ENCODE measurements at places on chromosomes 16 and 17.

DNA sequence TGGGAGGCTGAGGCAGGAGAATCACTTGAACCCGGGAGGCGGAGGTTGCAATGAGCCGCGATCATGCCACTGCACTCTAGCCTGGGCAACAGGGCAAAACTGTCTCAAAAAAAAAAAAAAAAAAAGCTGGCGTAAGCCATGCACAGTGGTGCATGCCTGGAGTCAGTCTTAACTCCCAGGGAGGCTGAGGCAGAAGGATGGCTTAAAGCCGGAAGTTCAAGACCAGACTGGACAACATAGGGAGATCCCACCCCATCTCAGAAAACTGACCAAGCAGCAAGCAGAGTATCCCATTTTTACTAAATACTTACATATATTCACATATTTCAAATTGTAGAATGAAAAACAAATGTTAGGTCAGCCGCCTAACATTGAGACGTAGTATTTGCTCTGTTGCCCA, 4.6 kb downstream of the NT5C start:
- DNase-seq: no peak

DNA sequence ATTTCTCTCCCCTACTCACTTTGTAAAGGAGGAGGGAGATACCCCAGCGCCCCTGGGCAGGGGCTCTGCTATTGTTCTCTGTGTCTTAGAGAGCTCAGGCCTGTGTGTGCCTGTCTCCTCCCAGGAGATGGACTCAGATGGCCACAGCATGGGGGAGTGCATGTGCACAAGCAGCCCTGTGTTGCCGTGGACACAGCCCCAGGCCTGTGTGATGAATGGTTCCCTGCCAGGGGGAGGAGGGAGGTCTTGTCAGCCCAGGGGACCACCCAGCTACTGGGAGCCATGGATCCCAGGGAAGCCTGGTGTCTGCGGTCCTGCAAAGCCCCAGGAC, 26.3 kb downstream of the GINS2 start:
- no peak for DNase-seq

DNA sequence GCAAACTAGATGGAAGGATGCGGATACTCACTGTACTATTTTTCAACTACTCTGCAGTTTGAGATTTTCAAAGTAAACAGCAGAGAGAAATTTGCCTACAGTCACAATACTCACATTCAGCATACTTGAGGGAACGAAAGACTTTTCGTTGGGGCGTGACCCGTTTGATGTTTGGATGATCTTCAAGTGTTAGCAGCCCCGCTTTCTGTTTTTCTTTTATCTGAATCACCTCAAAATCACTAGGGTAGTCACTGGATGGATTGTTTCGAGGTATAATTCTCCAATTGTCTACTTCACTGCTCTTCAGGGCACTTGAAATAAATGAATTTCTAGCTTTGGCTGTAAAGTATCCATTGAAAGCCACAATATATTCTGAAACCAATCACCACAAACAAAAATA, 17.8 kb downstream of the MBTPS1 start:
- no peak for DNase-seq

- peak; percentile 46 for DNase-seq
Measured at GRCh38 chr17:58330997-58331814, 2.6 kb upstream of the TSPOAP1 start.

- DNase-seq: no peak
Measured at GRCh38 chr17:43982171-43982570, 22.3 kb upstream of the NAGS start.

DNA sequence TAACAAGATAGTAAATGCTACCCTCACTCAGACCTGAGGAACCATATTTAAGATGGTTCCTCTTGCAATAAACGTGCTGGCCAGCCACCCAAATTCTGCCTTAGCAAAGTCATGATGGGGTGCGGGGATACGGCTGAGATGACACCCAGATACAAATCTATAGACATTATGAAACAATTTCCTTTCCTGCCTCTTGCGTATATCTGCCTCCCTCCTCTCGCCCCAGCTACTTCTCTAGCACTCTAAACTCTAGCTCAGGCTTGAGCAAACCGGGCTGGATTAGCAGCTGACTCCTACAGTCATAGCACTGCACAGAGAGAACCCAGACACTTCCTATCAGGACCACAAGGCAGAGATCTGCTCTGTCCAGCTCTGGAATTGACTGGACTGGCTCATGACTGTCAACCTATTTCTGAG, 22.3 kb downstream of the CD300LF start:
- peak; percentile 99 for DNase-seq

- DNase-seq: peak; percentile 7
Measured at GRCh38 chr16:66490774-66491715, 58.9 kb downstream of the TK2 start.

DNA sequence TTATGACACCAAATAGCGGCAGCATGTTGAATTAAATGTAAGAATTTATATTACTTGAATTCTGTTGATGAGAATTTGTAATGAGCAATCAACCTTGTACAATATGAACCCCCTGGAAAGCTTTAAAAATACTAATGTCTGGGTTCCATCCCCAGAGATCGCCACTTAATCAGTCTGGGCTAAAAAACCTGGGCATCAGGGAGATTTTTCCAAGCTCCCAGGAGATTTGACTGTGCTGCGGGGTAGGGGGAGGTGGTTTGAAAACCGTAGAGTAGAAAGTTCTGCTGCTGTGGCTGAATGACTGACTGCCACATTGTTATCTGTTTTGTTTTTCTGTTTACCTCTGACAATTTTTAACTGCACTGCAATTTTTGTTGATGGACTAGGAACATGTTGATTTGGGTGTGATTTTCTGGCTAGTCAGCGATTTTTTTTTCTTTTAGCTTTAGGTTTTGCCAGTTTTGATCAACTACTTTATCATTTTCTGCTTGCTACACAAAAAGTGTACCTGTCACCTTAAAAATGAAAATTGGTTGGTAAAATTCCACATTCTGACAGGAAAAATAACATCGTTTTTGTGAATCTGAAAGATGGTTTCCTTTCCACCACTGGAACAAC, 79.3 kb downstream of the PCTP start:
- no peak for DNase-seq

- no peak for DNase-seq
Measured at GRCh38 chr16:22886927-22887326, 73.0 kb downstream of the HS3ST2 start.

GRCh38 chr17:16975277-16975651, 3.3 kb upstream of the TNFRSF13B start:
- DNase-seq: no peak

DNA sequence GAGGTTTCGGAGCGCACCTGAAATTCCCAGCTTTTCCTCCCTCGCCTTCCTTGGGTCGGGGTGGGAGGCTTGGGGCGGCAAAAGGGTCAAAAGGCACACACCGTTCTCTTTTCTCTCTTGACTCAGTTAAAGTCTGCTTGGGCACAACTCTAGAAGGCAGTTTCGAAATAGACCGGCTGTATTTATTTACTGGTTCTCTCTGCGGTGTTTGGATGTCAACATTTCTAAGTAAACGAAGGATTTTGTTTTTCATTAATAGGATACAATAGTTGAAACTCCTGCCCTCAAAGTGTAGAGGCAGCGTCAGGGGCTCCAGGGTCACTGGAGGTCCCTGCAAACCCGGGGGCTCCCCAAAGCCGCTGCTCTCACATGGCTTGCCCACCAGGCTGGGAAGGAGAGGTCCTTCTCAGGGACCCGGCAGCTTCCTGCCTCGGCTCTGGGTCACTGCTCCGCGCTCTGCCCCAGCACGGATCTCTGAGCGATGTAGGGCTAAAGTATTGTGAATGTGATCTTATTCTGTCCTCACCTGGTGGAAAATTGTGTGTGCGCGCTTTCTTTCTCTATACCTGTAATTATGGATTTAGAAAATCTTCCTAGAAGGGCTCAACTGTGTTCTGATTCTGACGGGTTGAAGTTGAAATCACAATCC, 952 bp downstream of the BMERB1 start:
- no peak for DNase-seq

- DNase-seq: no peak
Measured at GRCh38 chr17:31598399-31598782, 206.9 kb downstream of the RAB11FIP4 start.

- no peak for DNase-seq
Measured at GRCh38 chr17:44254361-44255095, 13.4 kb downstream of the SLC4A1 start.

DNA sequence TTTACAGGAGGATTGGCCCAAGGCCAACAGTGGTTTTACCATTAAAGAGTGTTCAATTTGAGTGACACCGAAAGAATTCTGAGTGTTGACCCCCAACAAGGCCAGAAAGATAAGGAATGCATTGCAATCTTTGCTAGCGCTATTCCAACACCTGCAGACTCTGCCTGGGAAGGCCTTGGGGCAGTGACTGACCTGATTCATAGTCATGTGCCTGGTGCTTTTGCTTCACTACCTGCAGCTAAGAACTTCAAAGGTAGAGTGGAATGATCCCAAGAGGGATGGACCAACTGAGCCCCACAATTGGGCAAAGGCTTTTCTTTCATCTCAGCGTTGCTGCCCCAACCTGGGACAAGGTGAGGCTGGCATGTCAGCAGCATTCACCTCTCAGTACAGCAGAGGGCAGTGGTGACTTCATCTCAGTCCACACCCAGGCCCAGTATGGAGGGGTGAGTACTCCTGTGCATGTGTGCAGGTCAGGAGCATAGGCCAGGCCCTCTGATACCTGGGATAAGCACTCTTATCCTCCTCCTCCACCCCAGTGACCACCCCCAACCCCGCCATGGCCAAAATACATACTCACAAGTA, 149.6 kb upstream of the GNAO1 start:
- no peak for DNase-seq

DNA sequence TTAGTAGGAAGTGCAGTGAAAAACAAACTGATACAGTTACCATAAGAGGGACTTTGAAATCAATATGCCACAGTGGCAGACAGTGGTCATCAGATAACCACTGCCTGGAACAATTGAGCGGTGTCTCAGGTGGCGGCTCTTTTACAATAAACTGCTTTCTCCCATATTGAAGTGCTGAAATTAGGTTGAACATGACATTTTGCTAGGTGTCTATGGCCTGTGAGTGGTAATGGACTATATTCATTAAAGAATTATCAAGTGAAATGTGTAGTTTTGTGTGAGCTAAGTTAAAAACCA, 214.7 kb downstream of the RPTOR start:
- DNase-seq: no peak

DNA sequence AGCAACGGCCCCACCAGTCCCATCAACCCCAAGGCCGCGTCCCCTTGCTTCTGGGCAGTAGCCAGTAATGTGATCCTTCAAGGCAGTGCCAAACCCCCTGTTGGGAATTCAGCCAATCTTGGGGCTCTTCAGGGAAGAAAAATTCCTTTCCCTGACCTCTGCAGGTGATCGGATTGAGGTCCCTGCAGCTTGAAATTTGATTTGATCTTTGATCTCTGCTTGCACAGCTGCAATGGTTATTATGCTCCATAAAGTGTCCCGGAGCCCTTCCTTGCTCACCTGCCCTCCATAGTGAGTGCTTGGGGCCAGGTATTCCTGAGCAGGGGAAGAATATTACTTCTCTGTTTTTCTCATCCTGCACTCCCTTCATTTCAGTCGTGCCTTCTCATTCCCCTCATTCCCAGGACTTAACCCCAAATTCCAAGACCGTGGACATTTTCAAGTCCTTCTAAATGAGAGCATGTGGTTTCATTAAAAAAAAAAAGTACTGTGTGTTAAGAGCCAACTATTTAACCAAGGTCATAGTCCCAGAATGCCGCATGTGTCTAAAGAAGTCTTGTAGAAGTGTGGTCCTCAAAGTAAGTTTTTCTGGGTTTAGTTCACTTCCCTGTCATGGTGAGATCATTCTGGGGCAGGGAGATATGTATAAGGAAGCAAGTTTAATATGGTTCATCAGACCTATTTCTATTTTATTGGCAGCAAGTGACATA, 56.3 kb downstream of the SOX9 start:
- DNase-seq: no peak

DNA sequence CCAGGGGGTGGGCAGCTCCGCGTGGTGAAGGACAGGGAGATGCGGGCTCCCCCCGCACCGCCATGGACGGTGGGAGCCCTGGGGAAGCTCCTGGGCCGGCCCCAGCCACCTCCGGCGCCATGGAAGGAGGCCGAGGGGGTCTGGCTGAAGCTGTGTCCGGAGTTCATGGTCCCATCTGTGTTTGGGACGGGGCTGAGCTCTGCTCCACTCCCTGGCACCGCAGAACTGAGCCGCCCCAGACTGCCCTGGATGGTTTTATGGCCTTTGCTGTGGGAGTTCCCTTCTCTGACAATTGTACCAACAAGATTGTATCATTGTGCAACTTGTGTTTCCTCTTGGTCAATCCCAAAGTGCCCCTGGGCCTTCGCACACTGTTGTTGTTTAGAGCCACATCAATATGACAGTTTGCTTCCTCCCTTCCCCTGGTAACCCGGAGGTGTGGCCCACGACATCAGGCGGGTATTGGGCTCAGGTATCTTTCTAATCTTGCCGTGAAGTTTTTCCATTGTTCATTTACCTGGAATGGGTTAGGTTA, 942 bp downstream of the KRT23 start:
- no peak for DNase-seq

GRCh38 chr17:3555189-3555796, 2.3 kb downstream of the TRPV3 start:
- DNase-seq: no peak

DNA sequence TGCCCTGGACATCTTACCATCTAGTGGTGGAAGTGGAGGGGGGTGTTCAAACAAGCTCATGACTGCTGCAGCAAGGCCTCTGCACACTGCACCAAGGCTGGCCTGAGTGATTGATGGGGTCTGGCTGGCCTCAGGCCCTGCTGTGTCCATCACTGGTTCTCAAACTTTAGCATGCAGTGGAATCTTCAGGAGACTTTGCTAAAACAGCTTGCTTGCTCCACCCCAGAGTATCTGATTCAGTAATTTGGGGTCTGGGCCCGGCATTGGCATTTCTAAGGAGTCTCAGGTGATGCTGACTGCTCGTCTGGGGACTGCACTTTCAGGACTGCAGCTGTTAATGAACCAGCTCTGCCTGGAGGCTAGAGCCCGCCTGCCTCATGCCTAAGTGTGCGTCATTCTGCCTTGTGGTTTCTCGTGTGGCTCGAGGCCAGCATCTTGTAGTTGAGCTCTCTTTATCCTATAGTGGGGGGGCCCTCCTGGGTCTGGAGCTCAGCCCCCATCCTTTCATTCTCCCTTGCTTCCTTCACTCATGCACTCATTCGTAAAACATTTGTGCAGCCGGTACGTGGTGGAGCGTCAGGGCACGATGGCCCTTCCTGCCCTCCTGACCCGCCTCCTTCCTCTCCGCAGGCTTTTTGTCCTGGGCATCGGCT, 4.1 kb downstream of the MGAT5B start:
- DNase-seq: no peak

DNA sequence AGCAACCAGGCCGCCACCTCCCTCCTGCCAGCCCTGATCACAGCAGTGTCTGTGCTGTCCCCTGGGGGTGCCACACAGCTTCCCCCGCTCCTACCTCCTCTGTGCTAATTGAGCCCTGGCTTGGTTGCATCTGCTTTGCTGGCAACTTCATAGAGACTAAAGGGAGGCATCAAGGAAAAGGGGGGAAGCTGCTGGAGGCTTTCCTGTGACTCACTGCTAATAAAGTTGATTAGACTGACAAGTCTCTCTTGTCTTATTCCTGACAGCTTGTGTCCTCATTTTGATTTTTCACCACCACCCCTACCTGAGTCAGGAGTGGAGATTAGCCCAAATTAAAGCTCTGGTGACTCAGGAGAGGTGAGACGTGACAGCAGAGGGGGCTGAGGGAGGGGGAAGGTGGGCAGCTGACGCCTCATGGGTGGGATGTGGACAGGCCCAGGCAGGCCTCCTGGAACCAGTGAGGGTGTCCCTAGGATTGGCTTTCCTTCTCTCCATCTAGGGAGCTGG, 310.0 kb downstream of the CBLN1 start:
- DNase-seq: no peak
